ENCODE measurements at places on chromosomes 6 and 20.
A peak's percentile ranks its signal among the peaks of the same experiment; 100 is the strongest.

GRCh38 chr20:31570735-31571617 is 34.1 kb upstream of the ID1 start:
- DNase-seq, result no peak

DNA sequence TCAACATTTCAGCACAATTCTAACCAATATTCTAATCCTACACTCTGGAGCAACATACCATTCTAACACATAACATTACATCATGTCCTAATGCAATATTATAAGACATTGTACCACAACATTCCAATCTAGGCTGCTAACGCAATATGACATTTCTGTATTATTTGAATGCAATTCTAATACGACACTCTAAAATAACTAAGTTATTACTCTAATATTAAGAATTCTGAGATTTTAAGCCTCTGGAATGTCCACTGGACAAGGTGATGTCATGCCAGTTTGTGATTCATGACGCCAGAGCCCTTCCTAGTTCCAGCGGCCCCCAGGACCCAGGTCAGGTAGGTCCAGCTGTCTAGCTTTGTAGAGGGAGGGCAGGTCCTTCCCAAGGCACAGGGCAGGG is 69.7 kb upstream of the SIRPA start:
- DNase-seq, result no peak

GRCh38 chr6:26051665-26052310 is 35.4 kb upstream of the HFE start:
- no peak for DNase-seq

DNA sequence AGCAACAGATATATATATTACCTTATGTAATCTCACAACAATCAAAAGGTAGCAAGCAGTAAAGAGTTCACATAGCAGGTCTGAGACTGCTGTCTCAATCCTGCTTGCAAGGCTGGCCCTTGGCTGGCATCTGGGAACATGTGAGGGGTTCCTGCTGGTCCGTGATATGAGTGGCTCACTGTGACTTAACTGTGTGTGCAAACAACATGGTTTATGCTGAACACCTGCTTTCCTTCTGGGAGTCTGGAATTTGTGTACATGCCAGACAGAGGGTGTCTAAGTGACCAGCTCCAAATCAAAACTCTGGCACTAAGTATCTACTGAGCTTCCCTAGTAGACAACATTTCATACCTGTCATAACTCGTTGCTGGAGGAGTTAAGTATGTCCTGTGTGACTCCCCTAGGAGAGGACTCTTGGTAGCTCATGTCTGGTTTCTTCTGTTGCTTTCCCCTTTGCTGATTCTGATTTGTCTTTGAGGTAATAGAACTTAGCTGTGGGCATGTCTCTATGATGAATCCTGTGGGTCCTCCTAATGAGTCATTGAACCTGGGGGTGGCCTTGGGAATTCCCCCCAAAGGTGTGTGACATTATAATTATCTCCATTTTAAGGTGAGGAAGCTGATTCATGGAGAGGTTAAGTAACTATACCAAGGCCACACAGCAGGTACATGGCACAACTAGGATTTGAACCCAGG is 131.6 kb upstream of the NEDD9 start:
- DNase-seq, result peak; percentile 33

DNA sequence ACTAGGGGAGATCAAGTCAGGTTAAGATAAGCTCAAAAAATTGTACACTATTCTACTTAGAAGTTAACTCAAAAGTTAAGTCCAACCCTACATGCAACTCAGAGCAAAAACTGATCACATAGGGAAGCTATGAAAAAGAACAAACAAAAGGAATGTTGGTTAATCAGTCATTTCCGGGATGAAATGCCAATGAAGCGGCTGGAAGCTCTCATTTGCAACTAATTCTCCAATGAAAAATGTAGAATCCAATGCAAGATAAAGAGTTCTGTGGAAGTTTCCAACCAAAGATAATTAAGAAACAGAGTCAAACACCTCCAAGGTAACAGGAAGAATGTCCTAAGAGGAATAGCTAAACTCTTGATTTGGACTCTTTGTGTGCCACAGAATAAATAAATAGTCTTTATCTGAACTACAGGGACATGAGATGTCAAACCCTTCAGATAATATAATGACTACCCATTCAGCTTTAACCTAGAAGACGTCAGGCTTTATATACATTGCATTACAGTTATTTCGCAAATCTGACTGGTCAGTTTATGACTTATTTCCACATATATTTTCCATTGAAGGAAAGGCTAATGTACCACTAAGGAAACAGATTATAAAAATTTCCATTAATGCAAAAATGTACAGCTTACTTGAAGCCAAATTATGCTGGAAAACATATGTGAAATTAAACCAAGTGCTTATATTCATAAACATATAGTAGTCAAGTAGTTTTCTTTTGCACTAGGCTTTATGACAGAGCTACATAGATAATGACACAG is 48.0 kb upstream of the DST start:
- no peak for DNase-seq

DNA sequence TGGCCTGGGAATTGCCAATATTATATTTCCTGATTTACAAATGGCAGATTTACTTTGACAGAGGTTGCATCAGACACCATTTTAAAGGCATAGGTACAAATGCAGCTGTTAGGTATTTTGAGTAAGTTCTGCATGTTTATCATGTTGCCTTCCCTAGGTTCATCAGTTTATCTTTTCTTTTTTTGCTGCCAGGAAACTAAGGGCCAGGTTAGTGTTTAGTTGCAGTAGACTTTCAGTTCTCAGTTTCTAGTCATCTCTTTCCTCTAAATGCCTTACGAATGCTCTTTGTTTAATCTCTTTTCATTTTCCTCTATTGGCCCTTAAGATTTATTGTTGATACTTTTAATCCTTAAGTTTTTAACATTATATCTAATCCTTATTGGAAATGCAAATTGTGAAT is 129.9 kb downstream of the SMAP1 start:
- DNase-seq, result no peak

DNA sequence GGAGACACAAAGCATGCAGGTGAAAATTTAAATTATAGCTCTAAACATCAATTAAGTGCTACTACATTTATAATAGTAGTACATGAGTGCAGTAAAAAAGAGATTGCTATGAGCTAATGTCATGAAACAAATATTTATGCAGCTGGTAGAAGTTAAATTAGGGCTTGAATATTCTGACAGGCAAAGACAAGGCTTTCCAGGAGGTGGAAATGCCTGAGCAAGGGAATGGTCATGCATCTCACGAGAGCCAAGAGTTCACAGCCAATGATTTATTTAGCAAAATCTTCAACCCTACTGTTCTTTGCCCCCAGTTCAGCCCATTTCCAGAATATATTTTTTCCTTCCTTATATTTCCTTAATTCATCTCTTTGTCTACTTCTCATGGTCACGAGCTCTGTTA is 128.9 kb downstream of the HIVEP2 start:
- DNase-seq, result no peak

DNA sequence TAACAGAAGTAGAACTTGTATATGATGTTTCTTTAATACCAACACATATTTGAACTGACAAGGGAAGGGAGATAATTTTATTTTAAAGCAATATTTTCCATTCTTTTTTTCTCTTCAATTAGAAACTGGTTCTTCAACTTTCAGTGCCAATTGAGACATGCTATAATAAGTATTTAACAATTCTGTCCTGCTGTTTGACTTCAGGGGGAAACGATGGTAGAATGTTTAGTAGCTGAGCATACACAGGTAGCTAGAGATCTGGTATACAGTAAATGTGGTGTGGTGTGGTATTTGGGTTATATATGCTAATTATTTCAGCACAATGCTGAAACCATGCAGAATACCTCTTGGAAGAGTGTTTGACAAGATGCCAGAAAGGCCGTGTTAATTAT is 156.9 kb downstream of the ARID1B start:
- DNase-seq, result no peak

DNA sequence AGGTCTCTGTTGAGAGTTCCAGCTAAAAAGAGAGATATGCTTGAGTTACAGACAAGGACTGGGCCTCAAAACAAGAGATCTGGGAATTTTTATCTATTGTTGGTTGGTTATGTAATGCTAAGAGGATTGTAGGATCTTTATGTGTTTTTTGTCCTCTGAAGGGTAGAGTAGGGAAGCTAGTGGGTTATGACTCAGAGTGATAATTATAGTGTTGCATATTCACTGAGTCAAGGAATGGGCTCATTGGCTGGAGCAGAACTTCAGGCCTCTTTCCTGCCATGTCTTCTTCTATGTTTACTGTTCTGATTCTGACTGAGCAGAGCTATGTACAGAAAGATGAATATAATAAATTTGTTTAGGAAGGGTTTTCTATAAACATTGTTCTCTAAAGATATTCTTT is 66.1 kb upstream of the NOX3 start:
- DNase-seq, result no peak

- no peak for DNase-seq
These were observed 71.1 kb upstream of the RUNX2 start for GRCh38 chr6:45256697-45257695.

DNA sequence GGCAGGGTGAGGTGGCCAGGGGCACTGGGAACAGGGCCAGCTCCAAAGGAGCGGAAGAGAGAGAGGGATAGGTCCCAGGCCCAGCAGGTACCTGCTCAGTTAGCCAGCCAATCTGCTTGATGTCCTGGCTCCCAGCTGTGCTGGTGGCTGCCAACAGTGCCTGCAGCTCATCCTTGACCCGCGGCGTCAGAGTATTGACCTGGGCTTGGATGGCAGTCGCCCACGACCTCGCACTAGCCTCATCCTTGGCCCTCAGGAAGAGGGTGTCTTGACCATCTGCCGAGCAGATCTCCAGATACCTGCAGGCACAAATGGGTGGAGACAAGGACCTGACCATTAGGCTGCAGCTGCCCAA is 11.1 kb upstream of the CDK5RAP1 start:
- no peak for DNase-seq

GRCh38 chr6:4804095-4804494 is 27.9 kb downstream of the CDYL start:
- no peak for DNase-seq

- DNase-seq, result peak; percentile 35
These were observed 554 bp upstream of the ZSCAN31 start for GRCh38 chr6:28336284-28337120.

DNA sequence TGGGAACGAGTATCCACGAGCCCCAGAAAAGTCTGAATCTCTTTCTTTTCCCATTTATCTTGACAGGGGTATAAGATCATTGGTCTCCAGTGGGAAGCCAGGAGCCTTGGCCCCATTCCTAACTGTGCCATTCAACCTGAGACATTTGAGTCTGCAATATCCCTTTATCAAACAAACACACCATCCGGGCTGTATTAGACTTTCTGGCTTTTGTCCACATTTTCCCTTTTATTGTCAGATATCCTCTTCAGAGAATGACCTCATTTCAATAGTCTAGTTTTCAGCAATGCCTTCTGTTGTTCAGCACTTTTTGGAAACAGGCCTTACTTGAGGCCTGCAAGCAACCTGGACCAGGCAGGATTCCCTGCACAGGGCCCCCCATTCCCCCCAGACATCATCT is 15.7 kb downstream of the BPIFA1 start:
- no peak for DNase-seq

DNA sequence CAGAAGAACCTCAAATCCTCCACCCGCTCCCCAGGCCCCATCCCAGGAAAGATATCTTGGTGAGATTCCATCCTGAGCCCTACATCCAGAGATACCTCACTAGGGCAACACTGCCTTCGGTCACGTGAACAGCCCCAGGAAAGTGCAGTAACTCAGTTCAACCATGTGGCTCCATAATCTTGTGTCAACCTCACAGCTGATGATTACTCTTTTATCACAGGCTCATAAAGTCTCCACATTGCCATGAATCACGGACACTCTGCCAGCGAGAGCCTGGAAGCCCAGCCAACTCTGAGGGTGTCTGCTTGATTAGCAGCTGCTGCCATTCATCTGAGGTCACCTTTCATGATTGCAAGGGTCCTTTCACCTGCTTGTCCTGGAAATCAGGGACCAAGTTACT is 175.8 kb upstream of the LRFN2 start:
- DNase-seq, result no peak

DNA sequence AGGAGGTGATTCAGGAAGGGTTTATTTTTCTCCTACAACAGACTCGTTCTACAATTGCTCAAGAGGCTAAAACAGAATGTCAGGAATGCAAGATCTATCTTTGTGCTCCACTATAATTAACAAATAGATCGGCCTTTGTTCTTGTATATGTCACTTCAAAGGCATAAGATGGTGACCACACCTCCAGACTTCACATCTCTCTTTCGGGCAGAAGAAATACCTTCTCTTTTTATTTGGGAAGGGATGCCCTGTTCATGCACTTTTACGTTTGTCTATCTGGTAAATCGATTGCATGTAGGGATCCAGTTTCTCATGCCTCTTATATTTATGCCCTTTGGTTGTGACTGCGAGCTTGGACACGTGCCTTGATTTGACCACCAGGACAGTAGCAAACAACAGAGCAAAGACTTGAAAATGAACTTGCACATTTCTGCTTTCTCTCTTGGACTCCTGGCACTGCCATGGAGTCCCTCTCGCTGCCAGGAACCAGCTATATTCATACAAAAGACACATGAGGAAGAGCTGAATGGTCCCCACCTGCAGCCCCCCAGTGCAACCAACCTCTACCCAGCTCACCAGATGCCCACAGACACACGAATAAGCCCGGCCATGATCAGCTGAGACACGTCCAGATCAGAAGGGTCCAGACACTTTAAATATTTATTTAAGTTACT is 219.8 kb upstream of the STXBP5 start:
- no peak for DNase-seq

GRCh38 chr6:158769771-158770432 is 49.3 kb downstream of the EZR start:
- DNase-seq, result no peak

DNA sequence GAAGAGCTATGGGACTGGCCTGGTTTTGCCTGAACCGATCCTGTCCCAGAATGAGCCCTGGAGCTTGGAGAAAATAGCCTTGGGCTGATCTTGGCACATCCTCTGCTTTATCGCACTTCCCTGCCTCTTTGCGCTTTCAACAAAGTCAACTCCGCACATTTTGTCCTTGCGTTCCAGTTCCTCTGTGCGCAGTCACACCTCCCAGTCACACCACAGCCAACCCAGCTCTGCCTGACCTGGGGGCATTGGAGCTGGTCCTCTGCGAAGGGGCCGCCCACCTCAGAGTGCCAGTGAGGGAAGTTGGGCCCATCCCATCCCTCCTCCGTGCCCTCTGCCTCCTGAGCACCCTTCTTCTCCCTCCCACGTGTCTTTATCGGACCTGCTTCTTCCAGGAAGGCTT is 16.9 kb upstream of the UQCC2 start:
- DNase-seq, result no peak

DNA sequence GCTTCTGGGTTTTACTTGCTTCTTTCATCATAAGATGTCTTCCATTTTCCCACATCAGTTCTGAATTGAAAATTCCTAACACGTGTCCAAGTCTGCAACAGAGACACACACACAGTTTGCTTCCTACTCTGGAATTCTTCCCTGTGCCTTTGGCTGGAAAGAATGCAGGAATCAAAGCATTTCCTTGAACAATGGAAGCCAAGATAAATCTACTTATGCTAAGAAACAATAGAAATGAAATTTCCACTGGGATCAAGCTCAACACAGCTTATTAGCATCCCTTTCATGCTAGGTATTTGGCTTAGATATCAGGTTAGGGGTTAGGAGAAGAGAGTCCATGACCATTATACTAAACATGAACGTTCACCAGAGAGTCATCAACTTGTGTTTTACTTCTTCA is 101.1 kb upstream of the SCAF8 start:
- no peak for DNase-seq

Data from activated CD8-positive, alpha-beta T cell treated with anti-CD3 and anti-CD28 coated beads, Interleukin-2, amount 10 ng/mL, durations not matched to agents 7 days and 5 days (primary cell).